Stimulated activated CD4-positive, alpha-beta T cell treated with anti-CD3 and anti-CD28 coated beads, Interleukin-2, amount 100 ng/mL, for 4 hours (primary cell): ENCODE measurements at places on chromosomes 7 and 10.

DNA sequence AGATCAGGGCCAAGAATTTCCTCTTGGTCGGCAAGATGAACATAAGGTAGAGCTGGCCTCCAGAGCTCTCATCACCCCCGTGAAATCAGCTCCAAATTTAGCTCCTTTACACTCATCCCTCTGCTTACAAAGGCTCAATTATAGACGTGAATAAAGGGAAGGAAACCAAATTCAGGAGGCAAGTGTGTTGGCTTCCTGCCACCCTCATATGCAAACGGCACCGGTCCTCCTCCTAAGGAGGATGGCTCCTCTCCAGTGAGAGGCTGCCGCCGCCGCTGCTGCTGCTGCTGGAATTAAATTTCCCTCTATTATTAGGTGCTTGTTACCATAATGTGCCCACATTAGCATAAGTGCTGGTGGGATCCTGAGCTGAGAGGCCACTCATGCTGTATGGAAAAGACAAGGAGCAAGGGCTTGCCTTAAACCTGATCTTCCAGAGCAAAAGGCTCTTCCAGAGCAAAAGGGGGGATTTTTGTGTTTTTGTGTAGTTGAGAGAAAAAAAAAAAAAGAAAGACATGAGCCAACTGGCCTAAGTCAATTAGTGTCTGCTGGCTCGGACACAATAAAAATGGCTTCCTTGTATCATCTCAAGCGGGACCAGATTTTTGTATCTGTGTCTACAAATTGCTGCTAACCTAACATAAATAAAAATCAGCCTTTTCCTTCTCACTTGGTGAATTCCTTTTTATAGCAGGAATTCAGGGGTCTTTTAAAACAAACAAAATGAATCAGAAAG is 68.4 kb downstream of the CDHR3 start:
- no peak for DNase-seq

DNA sequence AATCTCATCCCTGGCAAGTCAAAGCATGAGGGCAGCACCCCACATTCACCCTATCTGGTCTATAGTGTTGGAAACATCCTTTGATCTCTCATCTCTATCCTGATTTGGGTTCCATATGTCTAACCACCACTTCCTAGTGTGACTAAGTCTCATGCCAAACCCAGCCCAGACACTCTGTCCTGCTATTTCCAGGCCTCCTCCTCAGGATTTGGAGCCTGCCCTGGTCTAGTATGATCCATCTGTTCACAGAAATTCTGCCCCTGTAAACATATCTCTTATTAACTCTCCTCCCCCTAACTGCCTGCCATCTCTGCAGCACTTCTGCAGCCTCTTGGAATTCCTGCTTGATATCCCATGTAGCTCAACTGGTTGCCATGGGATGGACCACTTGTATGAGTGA is 320.9 kb upstream of the IMMP2L start:
- no peak for DNase-seq

- no peak for DNase-seq
These were observed 448 bp downstream of the ITGA8 start for GRCh38 chr10:15719049-15719898.

- DNase-seq = no peak
These were observed 18.1 kb downstream of the ADRB1 start for GRCh38 chr10:114061789-114062188.
